ENCODE measurements at places on chromosomes 4 and X.

DNA sequence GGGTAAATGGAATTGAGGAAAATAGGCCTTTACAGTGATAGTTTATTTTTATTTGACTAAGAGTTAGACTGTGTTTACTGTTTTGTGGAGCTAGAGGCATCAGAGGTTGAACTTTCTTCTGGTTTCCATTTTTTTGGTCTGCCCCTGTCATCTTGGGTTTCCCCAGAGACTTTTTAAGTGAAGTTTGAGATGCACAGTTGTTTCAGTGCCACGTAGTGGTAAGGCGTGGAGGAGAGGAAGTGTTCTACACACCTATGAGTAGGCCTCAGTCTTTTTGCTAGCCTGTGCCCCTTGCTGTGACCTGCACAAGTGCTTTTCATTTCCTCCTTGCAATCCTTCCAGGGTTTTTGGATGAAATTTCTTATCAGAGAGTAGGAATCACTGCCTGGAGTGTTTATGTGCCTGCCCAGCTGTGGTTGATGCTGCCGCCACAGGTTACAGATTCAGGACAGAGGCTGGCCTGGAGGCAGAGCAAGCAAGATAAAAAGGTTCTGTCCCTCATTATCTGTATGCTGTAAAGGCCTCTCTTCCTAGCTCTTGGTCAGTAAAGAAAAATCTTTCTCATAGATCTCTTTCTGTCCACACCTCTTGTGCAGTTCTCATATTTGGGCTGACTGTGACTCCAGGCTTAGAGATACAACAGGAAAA lies 12.5 kb upstream of the HSFX4 start:
- H3K4me3 ChIP-seq, result no peak overlapping the region
- H3K4me1 ChIP-seq, result no peaks in the 10 kb centered on the region
- no peaks in the 10 kb centered on the region for H3K27me3 ChIP-seq

- DNase-seq, result no peak
- no peak overlapping the region for H3K4me3 ChIP-seq
- no peak overlapping the region for H3K27ac ChIP-seq
- H3K4me1 ChIP-seq, result no peaks in the 10 kb centered on the region
These were observed 753.5 kb downstream of the PDHA2 start for GRCh38 chr4:96593422-96593821.

- H3K27me3 ChIP-seq, result no peaks in the 10 kb centered on the region
- H3K27ac ChIP-seq, result no peak overlapping the region
- no peaks in the 10 kb centered on the region for H3K36me3 ChIP-seq
- peak overlapping the region; percentile 44 for H3K4me3 ChIP-seq
- H3K4me1 ChIP-seq, result peaks cover 8% of the 10 kb centered on the region
These were observed 159.6 kb upstream of the ANK2 start for GRCh38 chr4:112889619-112890527.

GRCh38 chrX:9739130-9739529 lies 26.5 kb downstream of the GPR143 start:
- no peak for DNase-seq
- H3K27ac ChIP-seq, result no peak overlapping the region
- H3K4me1 ChIP-seq, result no peaks in the 10 kb centered on the region

DNA sequence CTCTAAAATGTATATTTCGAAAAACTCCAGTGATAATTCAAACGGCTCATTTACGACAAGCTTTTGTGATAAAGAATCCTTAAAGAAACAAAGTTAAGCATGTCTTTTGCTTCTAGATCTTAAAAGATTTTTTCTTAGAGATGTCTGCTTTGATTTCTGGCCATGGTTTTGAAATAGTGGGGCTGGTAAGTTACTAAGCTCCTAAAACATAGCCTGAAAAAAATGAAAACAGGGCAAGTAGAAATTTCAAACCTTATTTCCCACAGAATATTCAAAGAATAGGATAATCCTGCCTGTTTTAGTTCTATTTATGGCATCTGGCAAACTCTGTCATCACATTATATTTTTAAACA lies 318.3 kb downstream of the ARHGAP24 start:
- peaks cover 19% of the 10 kb centered on the region for H3K36me3 ChIP-seq
- H3K27ac ChIP-seq, result peak overlapping the region; percentile 39
- no peaks in the 10 kb centered on the region for H3K27me3 ChIP-seq
- H3K4me1 ChIP-seq, result peaks cover 97% of the 10 kb centered on the region
- DNase-seq, result no peak

GRCh38 chrX:11269006-11269405 lies 24.2 kb upstream of the AMELX start:
- no peak overlapping the region for H3K27ac ChIP-seq
- H3K4me1 ChIP-seq, result peaks cover 81% of the 10 kb centered on the region
- no peak overlapping the region for H3K4me3 ChIP-seq
- no peak for DNase-seq
- no peaks in the 10 kb centered on the region for H3K27me3 ChIP-seq
- H3K36me3 ChIP-seq, result no peaks in the 10 kb centered on the region

GRCh38 chr4:17915439-17915838 lies 104.7 kb downstream of the NCAPG start:
- no peaks in the 10 kb centered on the region for H3K4me1 ChIP-seq
- DNase-seq, result no peak
- H3K27me3 ChIP-seq, result no peaks in the 10 kb centered on the region

DNA sequence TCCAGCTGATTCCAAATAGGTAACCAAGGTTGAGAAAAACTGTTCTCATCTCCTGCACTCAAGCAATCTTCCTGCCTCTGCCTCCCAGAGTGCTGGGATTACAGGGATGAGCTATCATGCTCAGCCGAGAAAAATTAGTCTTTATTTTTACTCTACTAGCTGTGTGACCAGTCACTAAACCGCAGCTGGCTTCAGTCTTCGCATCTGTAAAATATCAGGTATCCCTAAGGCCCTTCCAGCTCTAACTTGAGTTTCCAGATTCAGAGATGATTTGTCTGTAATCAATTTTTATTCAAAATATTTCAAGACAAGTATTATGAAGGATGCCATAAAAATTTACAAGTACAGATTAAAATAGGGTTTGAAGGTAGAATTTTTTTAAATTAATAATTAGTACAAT lies 3.5 kb downstream of the ADH6 start:
- no peaks in the 10 kb centered on the region for H3K27me3 ChIP-seq
- no peak overlapping the region for H3K4me3 ChIP-seq
- H3K4me1 ChIP-seq, result no peaks in the 10 kb centered on the region
- H3K27ac ChIP-seq, result no peak overlapping the region

Data from HFFc6 (cell line).